ENCODE measurements at places on chromosomes 7 and 10.

GRCh38 chr10:43125274-43125845, 12.9 kb upstream of the CSGALNACT2 start:
- DNase-seq = no peak

- DNase-seq = no peak
These were observed 39.5 kb downstream of the CNPY1 start for GRCh38 chr7:155506854-155507337.

- DNase-seq = no peak
These were observed 30.8 kb upstream of the TAS2R16 start for GRCh38 chr7:123026251-123026650.

DNA sequence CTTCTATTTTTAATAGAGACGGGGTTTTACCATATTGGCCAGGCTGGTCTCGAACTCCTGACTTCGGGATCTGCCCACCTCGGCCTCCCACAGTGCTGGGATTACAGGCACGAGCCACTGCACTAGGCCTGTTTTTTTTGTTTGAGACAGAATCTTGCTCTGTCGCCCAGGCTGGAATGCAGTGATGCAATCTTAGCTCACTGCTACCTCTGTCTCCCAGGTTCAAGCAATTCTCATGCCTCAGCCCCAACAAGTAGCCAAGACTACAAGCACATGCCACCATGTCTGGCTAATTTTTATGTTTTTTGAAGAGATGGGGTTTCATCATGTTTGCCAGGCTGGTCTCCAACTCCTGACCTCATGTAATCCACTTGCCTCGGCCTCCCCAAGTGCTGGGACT, 73.7 kb downstream of the TYW1B start:
- DNase-seq = no peak

DNA sequence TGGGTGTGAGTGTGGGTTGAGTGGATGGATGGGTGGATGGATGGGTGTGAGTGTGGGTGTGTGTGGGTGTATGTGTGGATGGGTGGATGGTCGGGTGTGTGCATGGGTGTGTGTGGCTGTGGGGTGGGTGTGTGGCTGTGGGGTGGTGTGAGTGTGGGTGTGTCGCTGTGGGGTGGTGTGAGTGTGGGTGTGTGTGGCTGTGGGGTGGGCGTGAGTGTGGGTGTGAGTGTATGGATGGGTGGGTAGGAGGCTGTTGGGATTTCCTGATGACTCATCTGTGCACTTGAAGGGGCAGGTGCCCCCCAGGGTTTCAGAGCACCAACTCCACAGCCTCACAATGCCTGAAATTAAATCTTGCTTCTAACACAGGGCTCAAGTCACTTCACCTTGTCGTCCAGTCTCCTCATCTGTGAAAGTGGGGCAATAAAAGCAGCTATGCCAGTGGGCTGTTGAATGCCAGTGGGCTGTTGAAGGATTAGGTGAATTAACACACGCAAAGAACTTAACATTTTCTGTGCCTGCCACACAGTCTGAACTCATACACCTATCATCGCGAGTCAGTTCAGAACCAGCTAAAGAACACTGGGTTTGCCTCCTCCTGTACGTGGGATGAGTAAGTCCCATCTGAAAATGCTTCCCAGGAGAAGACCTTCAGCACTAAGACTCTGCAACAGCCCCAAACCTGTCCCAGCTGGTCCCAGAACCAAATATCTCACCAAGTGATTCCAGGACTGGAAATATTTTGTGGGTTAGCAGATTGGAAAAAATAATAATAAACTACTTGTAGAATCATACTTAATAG, 32.0 kb downstream of the SFMBT2 start:
- no peak for DNase-seq

DNA sequence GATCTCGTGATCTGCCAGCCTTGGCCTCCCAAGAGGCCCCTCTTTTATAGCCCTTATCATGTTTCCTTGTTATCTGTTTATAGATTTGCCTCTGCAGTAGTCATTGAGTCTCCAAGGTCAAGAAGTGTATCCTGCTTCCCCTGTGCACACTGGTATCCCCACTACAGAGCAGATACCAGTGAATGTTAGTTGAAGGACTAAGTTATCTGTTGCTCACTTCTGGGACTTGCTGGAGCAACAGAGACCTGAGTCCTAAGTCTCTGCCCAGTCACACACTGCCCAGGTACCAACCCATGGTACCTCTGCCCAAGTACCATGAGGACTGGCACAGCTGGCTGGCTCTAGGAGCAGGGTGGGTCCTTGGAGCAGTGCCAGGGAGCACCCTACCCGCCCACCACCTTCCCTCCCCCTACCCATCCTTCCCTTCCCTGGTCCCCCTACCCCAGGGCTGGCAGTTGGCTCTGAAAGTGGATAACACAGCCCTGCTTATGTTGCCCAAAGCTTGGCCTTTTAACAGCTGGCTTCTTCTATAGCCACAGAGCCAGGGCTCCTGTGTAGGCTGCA, 26.5 kb upstream of the PDCD4 start:
- no peak for DNase-seq

DNA sequence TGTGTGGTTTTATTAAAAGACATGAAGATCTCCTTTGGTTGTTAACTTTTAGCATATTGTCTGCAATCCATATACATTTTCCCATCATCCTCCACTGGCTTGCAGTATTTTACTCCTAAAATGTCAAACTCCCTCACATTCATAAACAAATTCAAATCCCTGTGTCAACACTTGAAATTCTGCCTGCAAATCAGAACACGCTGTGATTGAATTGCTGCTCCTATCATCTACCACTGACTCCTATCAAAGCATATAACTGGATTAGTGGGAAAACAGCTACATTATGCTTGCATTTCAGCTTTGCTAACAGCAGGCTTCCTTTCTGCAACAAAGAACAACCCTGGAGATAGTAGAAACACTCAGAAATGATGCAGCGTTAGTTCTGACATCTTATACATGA, 281.8 kb upstream of the HGF start:
- no peak for DNase-seq

GRCh38 chr10:79022565-79023230, 46.1 kb upstream of the ZMIZ1 start:
- DNase-seq = no peak

GRCh38 chr10:11793762-11794479, 29.2 kb upstream of the PROSER2 start:
- no peak for DNase-seq

DNA sequence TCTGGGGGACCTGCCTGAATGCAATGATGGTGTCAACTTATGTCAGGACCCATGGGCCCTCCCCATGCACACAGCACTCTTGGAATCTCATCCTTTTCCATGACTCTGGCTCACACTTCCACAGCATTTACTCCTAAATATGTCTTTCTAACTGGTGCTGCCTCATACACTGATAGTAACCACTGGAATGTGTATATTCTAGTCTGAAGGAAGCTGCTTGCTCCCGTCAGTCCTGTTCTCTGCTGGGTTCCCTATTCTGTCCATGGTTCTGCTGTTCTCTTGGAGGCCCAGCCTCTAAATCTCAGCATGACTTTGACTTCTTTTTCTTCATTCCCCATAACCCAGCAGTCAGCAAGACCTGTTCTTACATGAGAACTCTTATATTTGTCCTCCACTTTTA, 1055.1 kb downstream of the KCNMA1 start:
- no peak for DNase-seq

DNA sequence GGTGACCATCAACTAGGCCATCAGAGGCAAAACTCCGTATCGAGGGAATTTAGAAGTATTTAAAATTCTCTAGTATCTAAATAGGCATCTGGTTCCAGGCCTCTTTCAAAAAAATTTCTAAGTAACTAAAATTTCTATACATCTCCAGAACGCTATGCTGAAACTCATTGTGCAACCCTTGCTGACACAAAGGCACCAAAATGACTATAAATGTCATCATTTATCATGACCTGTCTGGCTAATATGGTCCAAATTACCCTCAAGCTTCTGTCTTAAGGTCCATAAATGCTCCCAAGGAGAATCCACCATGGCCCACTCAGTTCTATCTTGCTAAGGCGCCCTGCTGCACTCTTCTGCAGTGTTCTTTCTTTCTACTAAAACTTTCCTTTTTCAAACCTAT, 16.2 kb downstream of the STEAP4 start:
- DNase-seq = no peak

- no peak for DNase-seq
These were observed 502.6 kb downstream of the ADRA2A start for GRCh38 chr10:111579473-111579872.

DNA sequence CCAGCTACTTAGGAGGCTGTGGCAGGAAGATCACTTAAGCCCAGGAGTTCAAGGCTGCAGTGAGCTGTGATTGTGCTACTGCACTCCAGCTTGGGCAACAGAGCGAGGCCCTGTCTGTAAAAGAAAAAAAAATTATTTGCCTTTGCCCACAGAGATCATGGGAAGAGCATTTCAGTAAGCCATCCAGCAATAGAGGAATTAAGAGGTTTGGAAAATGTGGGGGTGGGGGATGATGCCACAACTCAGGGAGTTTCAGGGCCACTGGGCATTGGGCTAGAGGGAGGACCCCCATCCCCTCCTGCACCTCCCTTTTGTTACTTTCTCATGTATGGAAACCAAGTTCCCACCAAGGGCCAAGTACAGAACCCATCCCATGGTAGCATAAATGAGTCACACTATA, 38.4 kb downstream of the SVIL start:
- DNase-seq = no peak

- no peak for DNase-seq
These were observed 52.5 kb downstream of the PROSER2 start for GRCh38 chr10:11875494-11876281.

DNA sequence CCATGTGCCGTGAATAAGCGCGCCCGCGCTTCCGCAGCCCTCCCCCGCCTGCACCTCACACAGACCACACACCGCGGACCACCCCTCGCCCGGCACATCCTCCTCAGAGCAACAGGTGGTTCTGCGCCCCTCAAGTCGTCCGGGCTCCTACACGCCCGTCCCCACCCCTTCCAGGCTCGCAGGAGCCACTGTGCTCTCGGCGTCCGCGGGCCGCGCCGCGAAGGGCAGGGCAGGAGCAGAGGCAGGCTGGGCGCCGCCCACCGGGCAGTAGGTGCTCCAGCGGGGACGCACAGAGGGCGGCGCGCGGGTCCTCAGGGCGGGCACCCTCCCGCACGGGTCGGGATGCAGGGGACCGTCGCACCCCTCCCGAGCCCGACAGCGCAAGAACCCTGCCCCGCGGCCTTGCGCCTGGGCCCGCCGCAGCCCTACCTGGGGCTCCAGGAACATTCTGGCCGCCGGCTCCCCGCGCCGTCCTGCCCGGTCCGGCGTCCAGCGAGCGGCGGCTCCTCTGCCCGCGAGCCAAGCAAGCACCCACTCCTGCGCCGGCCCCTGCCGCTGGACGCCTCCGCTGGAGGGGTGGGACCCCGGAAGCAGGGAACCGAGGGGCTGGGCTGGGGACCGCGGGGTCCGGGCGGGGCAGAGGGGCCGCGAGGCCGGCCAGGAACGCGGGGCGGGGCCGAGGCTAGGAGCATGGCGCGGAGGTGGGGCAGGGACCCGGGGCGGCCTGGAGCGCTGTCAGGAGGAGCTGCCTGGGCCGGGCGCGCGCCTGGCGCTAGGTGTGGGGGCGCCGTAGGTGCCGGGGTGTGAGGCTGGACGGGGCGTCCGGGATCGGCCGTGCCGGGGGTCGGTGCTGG, 37.4 kb downstream of the RASGEF1A start:
- DNase-seq = no peak

DNA sequence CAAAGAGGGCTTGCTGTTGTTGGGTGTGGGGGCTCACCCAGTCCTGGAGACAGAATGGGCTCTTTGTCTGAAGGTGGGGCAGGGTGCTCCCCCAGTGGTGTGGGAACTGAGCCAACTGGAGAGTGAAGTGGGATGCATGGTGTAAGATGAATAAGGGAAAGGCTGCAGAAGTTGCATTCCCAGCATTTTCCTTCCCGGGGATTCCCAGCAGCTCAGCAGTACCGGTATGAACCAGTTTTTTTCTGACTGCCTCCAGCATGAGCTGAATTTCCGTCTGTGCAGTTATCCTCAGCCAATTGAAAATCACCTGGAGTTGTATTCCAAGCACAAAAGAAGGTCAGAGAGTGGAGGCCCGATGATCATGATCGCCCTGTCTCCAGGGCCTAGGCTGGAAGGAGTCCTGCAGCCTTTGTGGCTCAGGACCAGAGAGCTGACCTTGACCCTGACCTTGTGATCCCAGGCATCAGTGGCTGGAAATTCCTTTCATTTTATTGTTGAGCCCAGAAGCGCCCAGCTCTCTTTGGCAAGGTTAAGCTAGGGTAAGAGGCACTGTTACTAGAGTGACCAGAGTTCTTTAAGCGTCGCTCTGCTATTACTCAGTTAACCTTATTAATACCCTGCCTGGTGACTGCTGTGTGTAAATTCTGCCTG, 33.4 kb downstream of the OGDH start:
- no peak for DNase-seq

GRCh38 chr10:88920986-88921593, 31.5 kb downstream of the ACTA2 start:
- no peak for DNase-seq

DNA sequence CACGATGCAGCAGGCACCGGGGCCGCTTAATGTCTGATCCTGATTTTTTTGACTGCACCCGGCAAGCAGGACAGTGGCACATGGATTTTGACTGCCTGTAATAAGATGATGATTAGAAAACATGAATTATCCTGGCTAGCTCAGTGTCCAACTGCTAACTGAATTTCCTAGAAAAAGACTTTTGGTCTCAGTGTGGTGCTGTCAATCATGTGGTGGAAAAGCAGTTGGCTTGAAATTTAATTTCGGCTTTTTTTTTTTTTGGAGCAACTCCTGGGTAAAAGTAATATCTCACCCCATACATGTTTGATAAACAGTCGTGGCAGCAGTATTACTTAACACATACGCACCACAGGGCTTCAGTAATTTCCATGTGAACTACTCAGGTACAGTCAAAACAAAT, 227.7 kb downstream of the FANK1 start:
- no peak for DNase-seq

DNA sequence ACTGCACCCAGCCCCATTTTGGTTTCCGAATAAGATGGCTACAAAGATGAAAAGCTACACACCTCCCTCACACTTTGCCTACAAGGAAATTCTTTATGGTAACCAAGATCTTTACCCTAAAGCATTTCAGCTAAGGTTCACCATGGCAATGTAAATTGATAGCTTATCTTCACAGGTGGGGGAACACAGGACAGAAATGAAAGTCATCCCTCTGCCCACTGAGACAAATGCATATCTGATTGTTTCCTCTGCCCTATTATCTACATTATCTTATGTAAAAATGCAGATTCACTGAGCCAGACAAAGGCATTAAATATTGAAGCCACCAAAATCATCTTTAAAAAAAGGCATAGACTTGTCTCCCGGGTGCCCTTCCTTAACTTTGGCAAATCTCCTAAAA, 3.2 kb upstream of the TMEM139 start:
- no peak for DNase-seq

DNA sequence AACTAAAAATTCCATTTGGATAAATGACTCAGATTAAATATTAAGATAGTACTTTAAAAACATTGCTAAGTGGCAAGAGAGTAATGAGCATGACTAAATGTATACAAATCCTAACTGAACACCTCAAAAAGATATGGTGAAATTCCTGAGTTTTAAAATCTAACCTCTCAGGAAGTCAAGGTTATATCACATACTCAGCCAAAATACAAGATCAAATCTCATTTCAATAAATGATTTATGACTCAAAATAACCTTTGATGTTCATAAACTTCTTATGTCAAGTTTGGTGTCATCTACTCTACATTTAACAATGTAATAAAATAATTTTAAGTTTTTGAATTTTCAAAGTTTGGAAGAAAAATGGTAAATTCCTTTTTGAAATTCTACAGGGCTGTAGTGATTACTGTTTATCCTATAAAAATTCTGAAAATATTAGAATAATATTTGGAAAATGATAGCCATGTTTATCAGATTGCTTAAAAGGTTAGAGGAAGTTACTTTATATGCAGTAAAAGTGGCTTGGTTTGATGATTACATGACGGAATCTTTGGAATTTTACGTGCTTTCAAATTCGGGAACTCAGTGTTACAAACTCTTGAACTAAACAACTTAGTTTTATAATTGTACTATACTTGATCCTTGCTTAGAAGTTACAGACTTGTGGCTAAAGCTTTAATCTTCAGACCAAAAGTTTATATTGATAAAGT, 43.7 kb downstream of the ASZ1 start:
- DNase-seq = no peak
